Breast epithelium (tissue), 4 donors: ENCODE measurements at places on chromosomes 5 and 9.

GRCh38 chr5:66820630-66821207 is 224.5 kb downstream of the MAST4 start:
- H3K4me1 ChIP-seq, result no peaks in the 10 kb centered on the region
- H3K27ac ChIP-seq, result no peak overlapping the region
- no peak for DNase-seq
- H3K36me3 ChIP-seq, result no peaks in the 10 kb centered on the region
- no peaks in the 10 kb centered on the region for H3K27me3 ChIP-seq

DNA sequence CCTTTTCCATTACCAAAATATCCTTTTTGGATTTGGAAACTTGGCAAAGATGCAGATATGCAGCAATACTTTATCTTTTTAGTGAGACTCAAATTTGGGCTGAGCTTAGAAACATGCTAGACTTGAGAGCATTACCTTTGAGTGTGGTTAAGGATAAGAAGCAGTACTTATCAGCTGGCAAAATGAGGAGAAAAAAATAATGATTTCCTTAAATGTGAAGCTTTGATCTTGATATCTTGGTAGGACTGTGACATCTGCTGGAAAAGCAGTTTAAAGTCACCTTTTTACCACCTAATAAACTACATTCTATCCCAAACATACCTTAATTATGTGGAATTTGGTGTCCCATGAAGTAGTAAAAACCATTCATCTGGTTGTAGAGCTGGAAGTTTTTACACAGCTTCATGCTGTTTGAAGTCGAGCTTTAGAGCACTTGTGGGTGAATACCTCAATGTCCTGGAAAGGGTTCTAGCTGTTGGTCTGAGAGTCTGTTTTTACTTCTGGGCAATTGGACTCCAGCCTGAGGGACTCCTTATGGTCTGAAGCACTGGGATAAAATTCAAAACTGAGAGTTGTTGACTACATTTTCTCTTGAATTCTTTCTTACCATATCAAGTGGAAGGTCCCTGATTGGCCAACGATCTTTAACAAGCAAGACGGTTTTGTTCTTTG is 53.4 kb downstream of the LRRC70 start:
- no peak for DNase-seq
- no peak overlapping the region for H3K27ac ChIP-seq
- H3K27me3 ChIP-seq, result no peaks in the 10 kb centered on the region
- H3K4me1 ChIP-seq, result no peaks in the 10 kb centered on the region

DNA sequence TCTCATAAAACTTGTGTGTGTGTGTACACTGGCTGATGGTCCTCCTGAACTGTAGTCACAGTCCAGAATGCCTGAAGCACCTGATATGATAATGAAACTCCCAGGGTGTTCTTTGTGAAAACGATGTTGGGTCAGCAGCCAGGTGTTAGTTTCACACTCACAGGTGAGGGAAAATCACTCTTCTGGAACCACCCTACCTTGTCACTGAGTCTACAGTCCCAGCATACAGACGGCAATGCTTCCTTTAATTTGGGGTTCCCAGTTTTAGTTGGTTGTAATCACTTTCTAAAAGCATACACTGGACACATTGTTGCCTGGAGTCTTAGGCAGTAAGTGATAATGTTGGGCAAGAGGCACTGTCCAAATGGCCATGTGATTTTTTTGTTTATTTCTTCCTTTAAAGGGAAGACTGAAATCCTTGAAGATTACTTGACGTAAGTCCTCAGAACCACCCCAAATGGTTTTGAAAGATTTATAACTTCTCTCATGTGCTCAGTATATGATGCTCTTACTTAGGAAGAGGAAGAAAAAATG is 18.2 kb upstream of the MGAT1 start:
- no peak overlapping the region for H3K4me3 ChIP-seq
- H3K27ac ChIP-seq, result peak overlapping the region; percentile 88
- no peak for DNase-seq
- no peaks in the 10 kb centered on the region for H3K27me3 ChIP-seq
- no peaks in the 10 kb centered on the region for H3K36me3 ChIP-seq

DNA sequence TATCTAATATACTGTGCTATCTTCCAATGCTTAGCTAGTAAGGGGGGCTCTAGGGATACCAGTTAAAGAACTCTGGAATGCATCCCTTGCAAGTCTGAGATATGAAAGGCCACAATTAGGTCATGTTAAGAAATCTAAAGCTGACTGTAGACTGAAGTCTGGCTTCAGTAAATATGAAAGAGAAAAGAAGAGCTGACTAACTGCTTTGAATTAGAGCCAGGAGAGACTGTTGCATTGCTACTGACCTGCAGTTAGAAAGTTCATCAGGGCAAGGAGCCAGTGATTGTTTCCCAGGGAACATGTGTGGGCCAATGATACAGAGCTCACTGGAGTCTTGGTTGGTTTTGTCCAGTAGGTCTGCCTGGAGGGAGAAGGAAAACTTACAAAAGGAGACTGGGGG is 472.1 kb upstream of the TNC start:
- H3K36me3 ChIP-seq, result no peaks in the 10 kb centered on the region
- peak; percentile 28 for DNase-seq
- no peak overlapping the region for H3K27ac ChIP-seq
- no peaks in the 10 kb centered on the region for H3K4me1 ChIP-seq

DNA sequence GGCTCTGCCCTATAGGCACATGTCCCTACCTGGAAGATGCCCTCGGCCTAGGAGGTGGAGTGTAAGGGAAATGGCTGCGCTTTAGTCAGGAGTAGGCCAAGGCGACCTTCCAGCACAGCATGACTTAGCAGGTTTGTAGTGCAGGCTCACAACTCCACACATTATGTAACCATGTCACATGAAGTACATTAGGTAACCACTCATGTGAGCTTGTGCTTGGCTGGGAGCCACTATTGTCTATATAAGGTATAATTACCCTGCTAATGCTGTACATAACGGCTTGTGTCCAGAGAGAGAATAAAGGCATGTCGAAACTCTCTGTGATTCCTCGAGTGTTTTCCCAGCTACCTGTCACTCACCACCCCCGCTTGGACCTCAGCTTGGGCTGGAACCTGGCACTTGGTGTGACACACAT is 74.9 kb downstream of the CAMK4 start:
- no peaks in the 10 kb centered on the region for H3K36me3 ChIP-seq
- no peak for DNase-seq
- no peak overlapping the region for H3K27ac ChIP-seq
- H3K27me3 ChIP-seq, result no peaks in the 10 kb centered on the region

GRCh38 chr9:86614871-86615849 is 260.9 kb upstream of the TUT7 start:
- no peaks in the 10 kb centered on the region for H3K4me1 ChIP-seq
- no peak overlapping the region for H3K27ac ChIP-seq
- no peaks in the 10 kb centered on the region for H3K36me3 ChIP-seq
- no peaks in the 10 kb centered on the region for H3K27me3 ChIP-seq

- no peaks in the 10 kb centered on the region for H3K4me1 ChIP-seq
- DNase-seq, result no peak
- no peak overlapping the region for H3K27ac ChIP-seq
These were observed 379.5 kb downstream of the CDH18 start for GRCh38 chr5:19608444-19609002.

- H3K36me3 ChIP-seq, result no peaks in the 10 kb centered on the region
- no peak overlapping the region for H3K27ac ChIP-seq
- DNase-seq, result no peak
- H3K27me3 ChIP-seq, result peaks cover 3% of the 10 kb centered on the region
- H3K4me3 ChIP-seq, result no peak overlapping the region
- no peaks in the 10 kb centered on the region for H3K4me1 ChIP-seq
These were observed 184.8 kb upstream of the TBCA start for GRCh38 chr5:77960863-77961396.

GRCh38 chr5:929596-929995 is 36.9 kb downstream of the TRIP13 start:
- no peak overlapping the region for H3K27ac ChIP-seq
- peaks cover 4% of the 10 kb centered on the region for H3K4me1 ChIP-seq

DNA sequence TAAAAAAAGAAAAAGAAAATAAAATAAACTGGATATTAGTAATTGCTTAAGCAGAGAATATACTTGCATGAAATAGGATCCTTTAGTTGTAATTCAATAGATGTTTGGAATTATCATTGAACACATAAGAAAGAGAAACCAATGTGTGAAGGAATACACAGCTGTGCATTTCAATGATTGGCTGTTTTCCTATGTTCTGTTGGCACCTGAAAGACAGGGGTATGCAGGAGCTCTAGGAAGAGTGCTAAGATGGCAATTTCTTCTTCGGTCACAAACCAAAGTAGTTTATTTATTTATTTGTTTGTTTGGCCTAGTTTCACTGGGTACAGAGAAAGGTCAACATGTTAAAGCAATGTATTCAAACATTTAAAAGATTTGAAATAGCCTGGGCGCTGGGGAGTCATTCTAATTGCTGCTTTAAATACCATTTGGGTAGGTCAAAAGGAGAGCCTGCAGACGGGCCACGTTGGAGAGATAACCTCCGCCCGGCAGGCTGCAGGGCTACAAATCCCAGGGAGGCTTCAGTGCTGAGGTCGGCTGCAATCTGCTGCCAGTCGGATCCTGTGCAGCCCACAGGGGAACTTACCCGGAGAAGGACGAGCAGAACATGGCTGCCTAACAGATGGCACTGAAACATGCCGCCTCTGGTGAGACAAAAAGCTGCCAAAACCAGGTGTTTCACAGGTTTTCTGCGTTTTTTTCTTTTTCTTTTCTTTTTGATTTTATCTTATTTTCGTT is 154.2 kb upstream of the TYRP1 start:
- DNase-seq, result no peak
- H3K4me3 ChIP-seq, result no peak overlapping the region
- no peak overlapping the region for H3K27ac ChIP-seq
- no peaks in the 10 kb centered on the region for H3K27me3 ChIP-seq

GRCh38 chr5:51392689-51393199 is 9.5 kb downstream of the ISL1 start:
- H3K4me3 ChIP-seq, result no peak overlapping the region
- peaks cover 92% of the 10 kb centered on the region for H3K27me3 ChIP-seq
- H3K27ac ChIP-seq, result no peak overlapping the region
- H3K4me1 ChIP-seq, result no peaks in the 10 kb centered on the region
- DNase-seq, result no peak
- no peaks in the 10 kb centered on the region for H3K36me3 ChIP-seq

DNA sequence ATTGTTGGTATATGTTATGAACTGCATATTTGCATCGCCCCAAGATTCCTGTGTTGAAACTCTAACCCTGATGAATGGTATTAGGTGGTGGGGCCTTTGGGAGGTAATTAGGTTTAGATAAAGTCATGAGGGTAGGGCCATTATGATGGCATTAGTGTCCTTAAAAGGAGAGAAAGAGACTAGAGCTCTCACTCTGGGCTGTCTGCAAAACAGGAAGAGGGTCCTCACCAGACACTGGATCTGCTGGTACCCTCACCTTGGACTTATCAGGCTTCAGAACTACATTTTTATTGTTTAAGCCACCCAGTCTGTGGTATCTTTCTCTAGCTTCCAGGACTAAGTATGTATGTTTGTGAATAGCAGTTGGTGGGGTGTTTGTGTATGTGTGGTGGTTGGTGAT is 68.9 kb downstream of the MACIR start:
- no peaks in the 10 kb centered on the region for H3K4me1 ChIP-seq
- no peak for DNase-seq
- no peak overlapping the region for H3K27ac ChIP-seq
- H3K36me3 ChIP-seq, result no peaks in the 10 kb centered on the region
- no peak overlapping the region for H3K4me3 ChIP-seq

DNA sequence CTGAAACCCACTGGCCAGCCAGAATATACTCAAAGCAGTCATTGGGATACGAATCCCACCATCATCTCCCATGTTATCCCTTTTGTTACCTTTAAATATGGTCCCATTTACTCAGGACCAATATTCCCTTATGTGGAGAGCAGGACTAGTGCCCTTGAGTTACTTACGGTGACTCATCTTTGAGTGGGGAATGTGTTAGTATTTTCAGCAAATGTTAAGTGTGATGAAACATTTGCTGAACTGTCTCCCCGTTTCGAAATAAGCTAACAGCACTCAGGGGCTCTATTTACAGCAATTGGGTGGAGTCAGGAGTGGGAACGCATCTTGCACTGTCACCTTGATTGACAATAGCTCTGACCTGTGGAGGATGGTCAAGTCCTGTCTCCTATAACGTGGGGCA is 67.4 kb downstream of the CTSL start:
- no peak overlapping the region for H3K4me3 ChIP-seq
- no peak for DNase-seq
- no peaks in the 10 kb centered on the region for H3K36me3 ChIP-seq
- no peaks in the 10 kb centered on the region for H3K27me3 ChIP-seq
- H3K27ac ChIP-seq, result peak overlapping the region; percentile 33

DNA sequence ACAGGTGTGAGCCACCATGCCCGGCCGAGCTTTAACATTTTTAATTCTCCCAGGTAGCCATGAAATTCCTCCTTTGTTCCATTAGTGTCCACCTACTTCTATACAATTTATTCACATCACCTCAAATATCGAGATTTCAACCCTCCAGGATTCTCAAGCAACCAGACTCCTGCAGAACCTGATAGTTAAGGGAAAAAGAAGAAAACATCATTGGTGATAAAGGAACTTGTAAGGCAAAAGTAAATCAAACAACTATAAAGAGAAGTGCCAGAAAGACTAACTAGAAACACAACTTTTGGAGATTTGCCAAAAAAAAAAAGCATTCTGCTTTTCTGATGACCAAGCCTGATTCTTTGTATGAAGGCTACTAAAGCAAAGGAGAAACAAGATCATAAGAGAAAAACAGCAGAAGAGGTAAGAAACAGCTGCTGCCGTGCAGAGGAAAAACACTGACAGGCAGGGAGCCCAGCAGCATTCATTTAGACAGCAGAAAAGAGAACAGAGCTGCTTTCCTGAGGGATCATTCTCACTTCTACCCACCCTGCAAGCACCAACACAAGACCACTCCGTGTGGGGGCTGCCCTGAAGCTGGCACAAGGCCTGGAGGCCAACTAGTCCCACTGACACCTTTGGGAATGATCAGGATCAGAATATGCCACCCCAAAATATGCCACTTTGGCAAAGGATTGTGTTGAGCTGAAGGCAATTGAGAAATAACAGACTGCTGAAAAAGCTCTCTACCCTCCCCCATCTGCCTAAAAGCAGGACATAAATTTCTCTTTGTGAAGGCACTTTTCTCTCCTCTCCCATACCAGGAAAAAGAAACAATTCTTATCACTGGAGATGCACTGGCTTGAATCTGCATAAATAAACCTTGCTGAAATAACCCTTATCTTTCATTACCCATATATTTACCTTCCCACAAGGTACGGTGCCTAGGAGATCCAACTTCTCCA is 75.1 kb downstream of the ALDH7A1 start:
- H3K4me3 ChIP-seq, result peak overlapping the region; percentile 33
- peak overlapping the region; percentile 85 for H3K27ac ChIP-seq
- no peaks in the 10 kb centered on the region for H3K36me3 ChIP-seq

DNA sequence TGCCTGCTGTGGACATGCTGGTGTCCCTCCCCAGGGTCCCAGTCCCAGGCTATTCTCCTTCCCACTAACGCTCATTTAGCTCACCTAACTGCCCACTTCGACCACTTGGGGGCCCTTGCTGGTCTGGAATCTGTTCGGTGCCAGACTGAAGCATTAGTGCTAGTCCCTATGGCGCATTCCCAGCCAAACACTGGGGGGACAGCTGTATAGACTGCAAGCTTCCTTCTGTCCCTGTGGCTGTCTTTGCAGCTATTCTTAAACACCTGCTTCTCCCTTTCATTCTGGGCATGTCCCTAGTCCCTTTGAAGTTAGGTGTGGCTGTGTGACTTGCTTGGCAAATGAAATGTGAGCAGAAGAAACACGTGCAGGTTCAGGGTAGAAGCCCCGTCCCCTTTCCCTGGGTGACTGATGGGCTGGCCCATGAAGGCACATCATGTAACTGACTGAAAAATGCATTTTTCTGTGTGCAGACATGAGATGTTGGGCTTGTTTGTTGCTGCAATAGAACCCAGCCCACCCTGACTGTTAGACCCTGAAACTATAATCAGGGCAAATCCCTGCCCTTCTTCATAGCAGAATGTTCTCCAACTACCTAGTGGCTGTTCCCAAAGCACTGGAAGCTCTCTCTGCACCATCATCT is 134.4 kb downstream of the BARX1 start:
- H3K4me1 ChIP-seq, result no peaks in the 10 kb centered on the region
- no peaks in the 10 kb centered on the region for H3K27me3 ChIP-seq
